ENCODE measurements at places on chromosomes 2 and 18.

- DNase-seq = peak; percentile 74
These were observed 61.2 kb downstream of the SEMA4F start for GRCh38 chr2:74715081-74715791.

GRCh38 chr2:30436859-30437435 lies 10.1 kb upstream of the LCLAT1 start:
- no peak for DNase-seq

DNA sequence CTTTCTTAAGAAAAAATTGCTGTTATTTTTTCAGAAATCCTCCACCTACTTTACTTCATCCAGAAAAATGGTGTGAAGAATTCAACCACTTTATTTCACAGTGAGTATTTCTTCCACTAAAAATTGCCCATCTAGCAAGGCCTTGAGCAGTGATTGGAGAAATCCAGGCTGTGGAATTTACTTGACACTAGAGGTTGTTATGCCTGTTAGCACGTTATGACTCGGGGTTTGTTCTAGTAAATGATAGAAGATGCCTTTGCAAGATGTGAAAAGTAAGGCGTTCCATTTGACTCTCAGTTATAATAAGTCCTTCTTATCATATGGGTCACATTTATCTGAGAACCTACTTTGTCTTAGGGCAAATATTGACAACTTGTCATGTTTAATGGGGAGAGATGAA lies 157.4 kb downstream of the MYO3B start:
- no peak for DNase-seq

DNA sequence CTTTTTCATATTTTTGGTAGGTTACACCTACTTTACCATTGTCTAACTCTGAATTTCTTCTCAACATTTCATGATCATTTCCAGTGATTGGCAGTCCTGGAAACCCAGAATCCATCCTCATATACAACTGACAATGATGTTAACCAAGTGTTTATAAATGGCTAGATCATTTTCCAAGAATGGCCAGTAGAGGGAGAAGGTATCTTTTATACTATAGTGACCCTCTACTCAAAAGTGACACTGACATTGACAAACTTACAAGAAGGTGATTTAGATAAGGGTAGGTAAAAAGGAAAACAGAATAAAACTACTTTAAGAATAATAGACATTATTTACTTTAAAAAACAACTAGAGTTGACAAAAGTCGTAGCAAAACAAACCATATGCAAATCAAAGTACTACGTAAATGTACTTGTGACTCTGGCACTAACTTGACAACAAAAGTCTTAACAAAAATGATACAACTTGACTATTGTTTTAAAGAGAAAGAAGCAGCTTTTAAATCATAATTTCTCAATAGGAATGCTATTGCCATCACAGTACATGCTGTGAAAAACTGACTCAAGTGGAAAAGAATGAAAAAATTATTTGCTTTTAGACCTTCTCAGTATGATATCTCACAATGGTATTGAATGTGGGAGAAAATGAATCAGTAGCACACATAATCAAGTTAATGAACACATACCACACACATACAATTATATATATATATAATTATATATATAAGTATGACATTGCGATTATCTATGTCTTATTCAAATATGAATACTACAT lies 76.6 kb upstream of the GRB14 start:
- DNase-seq = no peak

GRCh38 chr2:203328760-203329540 lies 756 bp downstream of the ABI2 start:
- peak; percentile 17 for DNase-seq

GRCh38 chr2:228549441-228550007 lies 368.0 kb upstream of the SPHKAP start:
- no peak for DNase-seq

- DNase-seq = no peak
These were observed 111.2 kb upstream of the NOSTRIN start for GRCh38 chr2:168691221-168691620.

GRCh38 chr2:161987311-161987710 lies 86.7 kb downstream of the DPP4 start:
- no peak for DNase-seq

DNA sequence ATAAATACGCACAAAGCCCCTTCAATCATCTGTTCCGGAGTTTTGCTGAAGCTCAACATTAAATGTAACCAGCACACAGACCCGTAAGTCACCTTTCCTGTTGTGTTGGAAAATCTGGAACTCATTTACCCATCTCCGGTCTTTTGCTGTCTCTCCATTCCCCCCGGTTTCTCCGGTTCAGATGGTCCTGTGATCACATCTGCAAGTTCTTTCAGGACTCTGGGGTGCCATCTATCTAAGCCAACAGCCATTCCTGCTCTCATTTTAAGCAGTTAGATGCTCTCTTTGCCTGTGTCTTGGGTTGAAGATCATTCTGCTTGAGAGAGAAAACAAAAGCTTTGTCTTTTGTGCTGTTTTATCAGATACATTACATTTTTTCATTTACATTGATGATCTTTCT lies 91.7 kb upstream of the TGIF1 start:
- DNase-seq = no peak

DNA sequence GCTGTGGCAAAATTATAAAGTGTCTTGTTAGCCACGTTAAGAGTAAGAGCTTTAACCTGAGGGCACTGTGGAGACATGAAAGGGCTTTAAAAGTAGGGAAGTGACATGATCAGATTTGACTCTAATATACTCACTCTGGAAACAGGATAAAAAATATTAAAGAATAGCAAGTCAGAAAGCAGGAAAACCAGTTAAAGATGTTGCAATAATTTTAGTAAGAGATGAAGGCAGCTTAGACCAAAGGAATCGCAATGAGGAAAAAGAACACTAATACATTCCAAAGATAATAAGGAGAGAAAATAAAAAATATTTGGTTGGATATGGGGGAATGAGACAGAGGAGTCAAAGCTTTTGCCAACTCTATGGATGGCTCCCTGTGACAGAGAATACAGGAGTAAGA lies 183.8 kb downstream of the DYM start:
- no peak for DNase-seq

DNA sequence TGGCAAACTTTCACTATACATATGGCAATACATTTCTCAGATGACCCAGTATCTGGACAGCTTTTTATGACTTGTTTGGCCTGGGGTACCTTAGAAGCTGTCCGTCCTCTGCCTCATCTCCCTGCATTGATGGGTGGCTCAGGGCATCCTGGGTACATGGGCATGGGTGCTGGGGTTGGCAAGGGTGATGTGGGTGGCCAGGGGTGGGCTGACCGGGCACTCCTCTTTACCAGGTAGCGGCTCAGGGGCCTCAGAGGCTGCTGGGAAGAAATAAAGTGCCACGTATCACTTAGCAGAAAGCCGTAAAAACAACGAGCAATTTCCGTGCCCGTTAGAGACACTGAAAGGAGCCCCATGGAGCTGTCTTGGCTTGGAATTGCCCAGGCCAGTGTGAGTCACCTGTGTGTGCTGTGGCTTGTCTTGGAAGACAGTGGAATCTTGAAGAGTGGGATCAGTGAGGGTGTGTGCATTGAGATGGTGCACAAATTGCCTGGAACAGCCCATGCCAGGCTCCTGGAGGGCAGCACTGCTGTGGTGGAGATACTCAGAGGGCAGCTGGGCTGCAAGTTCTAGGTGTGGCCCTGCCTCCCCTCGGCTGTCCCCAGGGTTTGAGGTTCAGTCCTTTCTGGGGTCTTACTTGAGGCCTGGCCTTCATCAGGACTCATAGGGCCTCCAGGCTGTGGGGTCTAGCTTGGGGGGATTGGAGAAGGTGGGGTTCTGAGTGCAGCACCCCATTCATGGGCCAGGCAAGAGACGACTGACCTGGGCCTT lies 88.8 kb downstream of the FHOD3 start:
- DNase-seq = no peak

GRCh38 chr2:102002228-102002627 lies 10.5 kb downstream of the IL1R2 start:
- DNase-seq = no peak

DNA sequence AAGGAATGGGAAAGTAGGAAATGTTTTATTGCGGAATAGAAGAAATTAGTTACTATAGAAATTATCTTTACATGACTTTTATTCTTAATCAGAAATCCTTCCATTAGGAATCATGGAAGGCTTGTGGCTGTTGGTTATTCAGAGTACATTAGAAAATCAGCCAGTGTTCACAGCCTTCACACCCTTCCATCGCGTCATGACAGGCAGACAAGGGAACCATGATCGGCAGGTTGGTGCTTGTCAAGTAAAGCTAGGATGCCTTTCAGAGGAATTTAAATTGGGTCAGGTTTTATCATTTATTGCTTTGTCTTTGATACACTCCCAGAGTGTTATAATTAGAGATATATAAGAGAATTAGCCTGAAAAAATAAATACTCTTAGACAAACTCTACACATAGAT lies 400.6 kb downstream of the THSD7B start:
- DNase-seq = no peak

DNA sequence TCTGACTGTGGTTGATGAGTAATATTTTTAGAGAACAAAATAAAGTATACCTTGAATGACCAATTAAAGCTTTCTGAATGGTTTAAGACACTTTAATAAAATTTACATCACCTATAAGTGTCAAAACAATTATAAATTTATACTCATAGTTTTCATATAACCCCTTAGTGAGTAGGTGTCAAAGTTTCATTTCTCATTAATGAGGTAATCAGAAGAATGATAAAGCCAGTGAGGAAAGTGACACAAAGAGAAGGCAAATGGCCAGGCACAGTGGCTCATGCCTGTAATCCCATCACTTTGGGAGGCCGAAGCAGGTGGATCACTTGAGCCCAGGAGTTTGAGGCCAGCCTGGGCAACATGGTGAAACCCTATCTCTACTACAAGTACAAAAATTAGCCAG lies 60.8 kb upstream of the CTLA4 start:
- DNase-seq = no peak

- no peak for DNase-seq
These were observed 451.4 kb downstream of the EIPR1 start for GRCh38 chr2:2926009-2926857.

DNA sequence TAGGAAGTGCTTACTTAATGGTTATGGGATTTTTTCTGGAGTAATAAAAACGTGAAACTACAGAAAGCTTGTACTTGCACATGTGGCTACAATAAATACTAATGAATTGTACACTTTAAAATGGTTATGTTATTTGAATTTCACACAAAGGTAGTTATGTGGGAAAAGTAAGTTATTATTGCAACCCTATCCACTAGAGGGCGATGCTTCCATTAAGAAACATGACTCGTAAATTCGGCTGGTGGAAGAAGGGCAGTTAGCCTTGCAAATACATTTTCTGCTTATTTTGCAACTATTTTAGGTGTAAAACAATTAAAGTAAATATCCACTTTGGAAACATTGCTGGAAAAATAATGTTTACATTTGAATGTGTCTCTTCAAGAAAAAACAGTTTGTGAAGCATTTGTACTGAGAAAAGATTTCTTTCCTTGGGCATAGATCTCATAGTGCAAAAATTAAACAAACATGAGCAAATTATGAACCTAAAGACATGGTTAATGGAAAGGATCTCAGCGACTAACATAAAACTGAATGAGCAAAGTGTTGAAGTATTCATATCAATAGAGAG lies 68.1 kb upstream of the CSRNP3 start:
- DNase-seq = no peak

DNA sequence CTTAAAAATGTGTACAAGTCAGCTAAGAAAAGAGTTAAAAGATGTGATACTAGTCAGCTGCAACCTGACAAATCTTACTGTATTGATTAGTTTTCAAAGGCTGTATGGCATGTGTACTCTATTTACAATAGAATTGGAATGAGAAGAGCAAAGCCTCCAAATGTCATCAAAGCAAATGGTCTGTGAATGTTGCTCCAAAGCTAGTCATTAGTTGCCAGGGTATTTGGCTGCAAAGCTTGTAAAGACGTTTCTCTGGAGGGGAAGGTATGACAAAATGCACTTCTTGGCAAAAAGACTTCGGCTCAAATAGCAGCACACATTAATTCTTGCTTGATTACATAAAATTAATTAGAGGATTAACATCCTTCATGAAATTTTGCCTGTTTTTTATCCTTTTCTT lies 59.3 kb downstream of the ETAA1 start:
- DNase-seq = no peak

DNA sequence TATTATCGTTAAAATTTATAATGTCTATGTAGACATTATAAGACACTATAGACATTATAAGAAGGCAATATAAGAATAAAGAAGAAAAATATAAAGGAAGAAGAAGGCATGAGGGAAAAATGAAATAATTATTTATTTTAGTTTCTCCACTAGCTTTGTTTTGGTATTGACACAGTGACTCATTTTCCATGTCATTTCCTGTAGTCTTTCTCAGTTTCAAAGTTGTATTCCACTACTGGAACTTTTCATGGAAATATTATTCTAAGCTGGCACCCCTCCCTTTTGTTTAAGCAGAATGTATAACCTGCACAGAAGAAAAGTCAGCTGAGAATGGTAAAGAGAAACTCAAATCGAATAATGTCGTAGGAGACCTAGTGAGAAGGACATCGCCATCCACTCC lies 234.2 kb upstream of the NETO1 start:
- no peak for DNase-seq

DNA sequence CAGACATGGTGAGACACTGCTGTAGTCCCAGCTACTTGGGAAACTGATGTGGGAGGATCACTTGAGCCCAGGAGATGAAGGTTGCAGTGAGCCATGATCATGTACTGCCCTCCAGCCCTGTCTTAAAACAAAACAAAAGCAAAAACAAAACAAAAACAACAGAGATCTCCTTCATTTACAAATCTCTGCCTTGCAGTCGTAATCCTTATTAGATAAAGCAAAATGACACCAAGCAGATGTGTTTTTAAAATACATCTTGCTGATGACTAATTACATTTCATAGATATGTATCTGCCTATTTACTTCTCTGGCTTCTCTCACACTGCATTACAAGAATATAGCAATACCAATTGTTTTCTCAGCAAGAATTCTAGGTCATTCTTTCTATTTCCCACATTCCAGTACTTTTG lies 22.8 kb downstream of the NFE2L2 start:
- no peak for DNase-seq

- DNase-seq = no peak
These were observed 17.4 kb upstream of the RMDN2 start for GRCh38 chr2:37907501-37908225.

DNA sequence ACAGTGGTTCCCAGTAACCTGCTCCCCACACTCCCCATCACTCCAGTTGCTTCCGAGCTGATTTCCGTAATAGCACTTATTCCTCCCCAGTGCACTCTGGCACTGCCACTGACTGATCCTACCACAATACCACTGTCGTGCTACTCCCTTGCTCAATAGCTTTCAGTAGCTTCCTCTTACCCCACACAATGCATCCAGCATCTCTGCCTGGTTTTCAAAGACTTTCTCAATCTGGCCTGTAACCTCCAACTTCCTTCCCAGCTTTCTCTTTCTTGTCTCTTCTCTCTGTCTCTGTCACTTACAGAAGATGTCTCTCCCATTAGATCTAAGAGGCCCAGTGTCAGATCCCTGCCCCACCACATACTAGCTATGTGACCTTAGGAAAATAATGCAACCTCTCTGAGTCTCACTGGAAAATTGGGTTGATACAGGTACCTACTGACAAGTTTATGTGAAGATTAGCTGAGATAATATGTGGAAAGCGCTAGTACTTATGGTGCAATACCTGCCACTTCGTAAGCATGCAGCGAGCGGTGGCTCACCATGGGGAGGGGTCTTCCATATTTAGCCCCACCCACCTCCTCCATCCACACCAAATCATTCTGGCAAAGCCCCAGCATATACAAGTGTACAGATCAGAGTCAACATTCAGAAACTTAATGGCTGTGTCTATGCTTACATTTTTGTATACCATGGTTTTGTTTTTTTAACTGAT lies 36.7 kb downstream of the SFXN5 start:
- DNase-seq = no peak

Measured in stimulated activated CD4-positive, alpha-beta T cell treated with anti-CD3 and anti-CD28 coated beads, Interleukin-1b, Interleukin-23, amount 100 ng/mL, for 4 hours (primary cell).